Immature natural killer cell (primary cell): ENCODE measurements at places on chromosomes 4 and X.

- no peak for DNase-seq
Observed at GRCh38 chr4:155271557-155271956, 63.1 kb downstream of the NPY2R start.

DNA sequence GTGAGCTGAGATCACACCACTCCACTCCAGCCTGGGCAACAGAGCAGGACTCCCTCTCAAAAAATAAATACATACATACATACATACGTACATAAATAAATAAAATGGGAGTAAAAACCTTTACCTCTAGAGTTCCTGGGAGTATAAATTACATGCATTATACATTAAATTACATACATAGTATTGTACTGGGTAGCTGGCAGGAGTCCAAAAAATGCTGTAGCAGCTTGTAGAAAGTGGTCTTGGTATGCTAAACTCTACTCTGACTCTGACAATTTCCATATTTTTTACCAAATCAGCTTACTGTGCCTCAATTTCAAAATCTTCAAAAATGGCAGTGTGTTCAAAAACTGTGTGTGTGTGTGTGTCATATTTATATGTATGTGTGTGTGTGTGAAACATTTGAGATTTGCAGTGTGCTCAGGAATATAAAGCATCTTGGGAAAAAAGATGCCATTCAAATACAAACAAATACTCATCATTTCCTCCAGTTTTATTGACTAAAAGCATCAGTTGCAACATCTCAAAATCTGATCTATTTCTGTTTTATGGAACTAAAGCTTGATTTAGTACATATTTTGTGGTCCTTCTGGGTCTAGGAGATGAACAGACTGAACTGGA is 171.7 kb downstream of the SHROOM3 start:
- no peak for DNase-seq

- DNase-seq, result no peak
Observed at GRCh38 chrX:129744861-129745321, 6.1 kb downstream of the XPNPEP2 start.

DNA sequence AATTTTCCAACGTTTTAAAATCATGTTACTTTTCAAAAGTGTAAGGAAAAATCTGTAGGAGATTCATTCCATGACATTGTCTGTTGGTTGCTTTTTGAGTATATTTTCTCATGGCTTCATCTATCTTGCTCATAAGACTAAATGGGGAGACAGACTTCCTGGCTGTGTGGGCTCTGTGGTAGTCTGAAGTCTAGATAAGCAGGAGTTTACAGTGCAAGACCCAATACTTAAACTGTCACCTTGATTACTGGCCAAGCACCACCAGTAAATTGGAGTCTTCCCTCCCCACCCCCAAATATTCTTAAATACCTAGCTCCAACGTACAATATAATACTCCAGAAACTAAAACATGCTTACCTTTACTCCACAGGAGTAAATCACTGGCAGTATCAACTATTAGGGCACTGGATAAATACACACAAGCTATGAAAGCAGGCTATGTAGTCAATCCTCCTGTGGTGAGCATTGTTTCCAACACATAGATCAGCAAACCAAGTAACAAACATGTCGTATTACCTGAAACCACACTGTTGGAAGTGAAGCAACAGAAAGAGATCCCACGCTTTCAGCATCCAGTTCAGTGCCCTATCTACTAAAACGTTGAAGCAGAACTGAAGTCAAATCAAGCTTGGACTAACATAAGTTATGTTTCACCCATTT is 6.2 kb downstream of the HNRNPD start:
- no peak for DNase-seq

DNA sequence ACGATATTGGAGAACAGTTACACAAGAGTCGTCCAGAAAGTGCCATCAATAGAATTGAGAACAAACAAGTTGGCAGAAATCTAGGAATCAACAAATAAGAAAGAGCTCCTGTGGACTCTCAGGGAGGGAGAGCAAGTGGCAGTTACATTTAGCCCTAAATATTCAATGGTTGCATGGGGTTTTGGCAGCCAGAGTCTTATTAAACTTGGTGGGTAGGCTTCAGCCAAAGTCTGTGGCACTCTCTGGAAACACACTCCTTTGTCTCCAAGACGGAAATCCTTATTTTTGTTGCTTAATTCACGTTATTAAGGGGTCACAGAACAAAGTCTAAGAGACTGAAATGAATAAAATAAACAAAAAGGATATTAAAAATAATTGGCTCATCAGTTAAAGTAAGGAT is 742.2 kb upstream of the ATOH1 start:
- DNase-seq, result no peak

DNA sequence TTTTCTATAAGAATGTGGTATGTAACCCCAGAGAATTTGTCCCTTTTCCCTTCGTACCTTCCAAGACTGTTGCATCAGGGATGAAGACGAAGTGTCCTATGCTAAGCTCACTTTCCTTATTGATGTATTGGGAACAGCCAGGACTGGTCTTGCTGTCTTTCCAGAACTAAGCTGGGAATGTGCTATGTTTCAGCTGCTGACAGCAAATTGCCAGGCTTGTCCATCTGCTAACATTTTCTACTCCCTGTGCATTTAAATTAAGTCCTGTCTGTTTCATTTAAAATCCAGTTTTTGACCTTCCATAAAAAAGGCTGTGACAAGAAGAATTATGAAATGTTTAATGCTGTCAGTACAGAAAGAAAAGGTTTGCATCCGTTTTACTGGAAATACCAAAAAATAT is 87.9 kb downstream of the ATP10D start:
- no peak for DNase-seq

DNA sequence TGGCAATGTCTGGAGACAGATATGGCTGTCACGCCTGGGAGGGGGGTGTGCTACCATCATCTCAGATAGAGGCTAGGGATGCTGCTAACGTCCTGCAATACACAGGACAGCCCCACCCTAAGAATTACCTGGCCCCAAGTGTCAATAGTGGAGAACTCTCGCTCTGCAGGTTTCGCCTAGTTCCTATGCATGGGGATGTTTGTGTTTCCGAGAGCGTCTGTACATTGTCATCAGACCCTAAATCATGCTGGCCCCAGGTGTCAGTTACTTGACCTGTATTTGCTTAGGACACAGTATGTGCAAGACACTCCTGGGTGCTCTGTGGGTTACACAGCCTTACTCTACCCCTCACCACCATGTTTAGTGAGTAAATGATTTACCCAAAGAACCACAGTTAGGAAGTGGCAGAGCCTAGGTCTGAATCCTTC is 90.8 kb downstream of the AFF1 start:
- DNase-seq, result no peak
